ENCODE measurements at places on chromosomes 5 and 9. TPM values are rescaled to one million over a fixed set of nuclear protein-coding genes. Genes with fewer than 3 reads are reported as not detected.
A peak's percentile ranks its signal among the peaks of the same experiment; 100 is the strongest.

Gene AGXT2
- not detected for total RNA-seq

Gene TAF11L14
- total RNA-seq = not detected

Gene ANKRD18A
- total RNA-seq = not detected

Gene C5orf58
- not detected for total RNA-seq

Gene PAX5
- not detected for total RNA-seq

Gene SHOC1
- not detected for total RNA-seq

Gene ZNF366
- 7.9 TPM for total RNA-seq

Gene GPX8
- 27.9 TPM for total RNA-seq

Gene TEK
- total RNA-seq = 31.8 TPM

Gene YTHDC2
- total RNA-seq = 8.3 TPM

Gene SLC46A2
- not detected for total RNA-seq

Gene ANXA6
- 334 TPM for total RNA-seq

Gene ADAMTS6
- total RNA-seq = 8.9 TPM

Gene CTSV
- total RNA-seq = not detected

DNA sequence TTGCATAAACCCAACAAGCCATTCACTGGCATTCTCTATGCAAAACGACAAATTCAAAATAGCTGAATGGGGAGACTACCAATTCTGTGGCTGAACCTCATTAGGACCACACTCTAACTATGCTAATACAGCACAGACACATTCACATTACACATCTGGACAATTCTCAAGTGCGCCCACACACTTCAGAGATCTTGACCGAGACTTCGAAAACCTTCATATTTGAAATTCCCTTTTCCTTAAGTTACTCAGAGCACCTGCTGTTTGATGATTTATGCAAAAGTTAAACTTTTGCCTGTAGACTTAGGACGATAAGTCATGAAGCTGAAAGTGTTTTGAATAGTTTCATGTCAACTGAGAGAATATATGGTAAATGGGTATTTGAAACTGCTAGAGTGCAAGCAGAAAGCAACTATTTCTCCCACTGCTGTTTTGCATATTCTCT, 111.9 kb downstream of the FBN2 start:
- DNase-seq = no peak
- no peaks in the 10 kb centered on the region for H3K27me3 ChIP-seq
- H3K36me3 ChIP-seq = no peaks in the 10 kb centered on the region
- H3K27ac ChIP-seq = no peak overlapping the region
- H3K4me1 ChIP-seq = no peaks in the 10 kb centered on the region

DNA sequence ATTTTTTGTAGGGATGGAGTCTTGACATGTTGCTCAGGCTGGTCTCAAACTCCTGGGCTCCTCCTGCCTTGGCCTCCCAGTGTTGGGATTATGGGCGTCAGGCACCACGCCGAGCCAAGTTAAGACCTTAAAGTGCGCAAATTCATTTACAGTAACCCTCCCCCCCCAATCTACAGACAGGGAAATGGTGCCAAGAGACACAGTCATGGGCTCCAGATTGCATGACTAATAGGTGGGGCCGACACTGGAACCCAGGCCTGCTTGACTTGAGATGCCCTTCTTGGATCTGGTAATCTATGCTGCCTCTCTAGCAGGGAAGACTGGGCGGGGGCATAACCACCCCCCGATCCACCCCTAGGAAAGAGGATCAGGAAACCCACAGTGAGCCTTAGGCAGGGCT, 19.5 kb downstream of the TTF1 start:
- H3K4me1 ChIP-seq = no peaks in the 10 kb centered on the region
- no peaks in the 10 kb centered on the region for H3K27me3 ChIP-seq
- DNase-seq = no peak

GRCh38 chr5:121175986-121176385, 675.7 kb upstream of the FTMT start:
- H3K27me3 ChIP-seq = no peaks in the 10 kb centered on the region
- DNase-seq = no peak
- H3K36me3 ChIP-seq = no peaks in the 10 kb centered on the region
- no peak overlapping the region for H3K4me3 ChIP-seq
- H3K27ac ChIP-seq = no peak overlapping the region
- H3K4me1 ChIP-seq = no peaks in the 10 kb centered on the region

DNA sequence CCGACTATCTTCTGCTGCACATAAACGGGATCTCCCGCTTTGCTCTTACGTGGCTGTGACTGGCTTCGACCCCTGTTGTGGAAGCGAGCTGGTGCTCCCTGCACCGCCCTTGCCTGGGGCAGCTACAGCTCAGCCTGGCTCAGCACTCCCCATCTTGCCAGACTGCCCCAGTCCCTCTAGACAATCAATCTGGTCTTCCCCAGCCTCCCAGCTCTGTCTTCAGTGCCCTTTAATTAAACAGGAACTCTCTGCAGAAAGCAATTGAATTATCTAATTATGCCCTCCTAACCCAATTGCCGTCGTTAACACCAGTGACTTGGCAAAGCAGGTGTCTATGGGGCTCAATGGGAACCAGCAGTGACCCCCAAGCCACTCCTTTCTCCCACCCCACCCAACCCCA, 18.9 kb upstream of the NTNG2 start:
- no peak for DNase-seq
- no peaks in the 10 kb centered on the region for H3K4me1 ChIP-seq
- H3K4me3 ChIP-seq = no peak overlapping the region
- H3K36me3 ChIP-seq = no peaks in the 10 kb centered on the region
- H3K27ac ChIP-seq = no peak overlapping the region

DNA sequence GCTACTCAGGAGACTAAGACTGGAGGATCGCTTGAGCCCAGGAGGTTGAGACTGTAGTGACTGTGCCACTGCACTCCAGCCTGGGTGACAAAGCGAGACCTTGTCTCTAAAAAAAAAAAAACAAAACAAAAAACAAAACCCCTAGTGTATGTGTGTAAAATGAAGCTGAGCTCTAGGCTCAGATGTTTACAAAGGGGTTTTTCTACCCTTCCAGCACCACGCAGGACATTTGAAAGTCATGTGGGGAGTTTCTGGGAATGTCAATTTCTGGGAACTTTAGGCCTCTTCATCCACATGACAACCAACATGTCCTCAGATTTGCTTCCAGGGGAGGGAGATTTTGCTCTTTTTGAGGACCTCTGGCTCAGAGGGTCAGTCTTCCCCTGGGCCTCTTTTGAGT, 42.4 kb upstream of the AIF1L start:
- no peaks in the 10 kb centered on the region for H3K4me1 ChIP-seq
- no peak overlapping the region for H3K4me3 ChIP-seq
- H3K27me3 ChIP-seq = no peaks in the 10 kb centered on the region

- no peaks in the 10 kb centered on the region for H3K4me1 ChIP-seq
- H3K4me3 ChIP-seq = no peak overlapping the region
- no peaks in the 10 kb centered on the region for H3K27me3 ChIP-seq
- no peak for DNase-seq
- H3K27ac ChIP-seq = no peak overlapping the region
- H3K36me3 ChIP-seq = no peaks in the 10 kb centered on the region
These were observed 66.6 kb upstream of the TRIO start for GRCh38 chr5:14076561-14076960.

DNA sequence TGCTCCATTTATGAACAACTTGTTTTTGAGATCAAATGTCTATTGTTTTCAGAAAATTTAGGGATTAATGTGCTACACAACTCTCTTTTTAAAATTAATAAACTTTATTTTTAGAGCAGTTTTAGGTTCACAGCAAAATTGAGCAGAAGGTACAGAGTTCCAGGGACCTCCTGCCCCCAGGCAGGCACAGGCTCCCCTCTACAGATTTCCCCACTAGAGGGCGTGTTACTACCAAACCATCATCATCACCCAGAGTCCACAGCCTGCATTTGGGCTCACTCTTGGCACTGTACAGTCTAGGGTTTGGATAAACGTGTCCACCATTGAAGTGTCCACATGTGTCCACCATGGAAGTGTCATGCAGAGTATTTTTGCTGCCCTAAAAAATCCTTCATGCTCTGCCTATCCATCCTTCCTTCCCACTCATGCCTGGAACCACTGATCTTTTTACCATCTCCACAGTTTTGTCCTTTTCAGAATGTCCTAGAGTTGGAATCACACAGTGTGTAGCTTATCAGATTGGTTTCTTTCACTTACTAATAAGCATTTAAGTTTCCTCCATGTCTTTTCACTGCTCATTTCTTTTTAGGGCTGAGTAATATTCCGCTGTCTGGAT, 61.7 kb downstream of the MRPL36 start:
- no peak for DNase-seq
- H3K36me3 ChIP-seq = no peaks in the 10 kb centered on the region
- H3K4me1 ChIP-seq = no peaks in the 10 kb centered on the region
- no peak overlapping the region for H3K27ac ChIP-seq

- H3K36me3 ChIP-seq = peaks cover 42% of the 10 kb centered on the region
- H3K27me3 ChIP-seq = no peaks in the 10 kb centered on the region
- no peaks in the 10 kb centered on the region for H3K4me1 ChIP-seq
These were observed 97.5 kb downstream of the COL5A1 start for GRCh38 chr9:134738869-134739659.

GRCh38 chr5:171592736-171593135, 173.3 kb downstream of the FGF18 start:
- no peak for DNase-seq
- H3K36me3 ChIP-seq = no peaks in the 10 kb centered on the region
- no peak overlapping the region for H3K27ac ChIP-seq
- no peak overlapping the region for H3K4me3 ChIP-seq
- H3K27me3 ChIP-seq = no peaks in the 10 kb centered on the region

- H3K36me3 ChIP-seq = no peaks in the 10 kb centered on the region
- DNase-seq = no peak
- no peak overlapping the region for H3K4me3 ChIP-seq
- H3K4me1 ChIP-seq = peaks cover 3% of the 10 kb centered on the region
- H3K27ac ChIP-seq = no peak overlapping the region
These were observed 109.7 kb downstream of the MLLT3 start for GRCh38 chr9:20512636-20513035.

- no peaks in the 10 kb centered on the region for H3K4me1 ChIP-seq
- no peak for DNase-seq
- no peak overlapping the region for H3K4me3 ChIP-seq
- no peaks in the 10 kb centered on the region for H3K36me3 ChIP-seq
These were observed 1.8 kb downstream of the CTXN3 start for GRCh38 chr5:127650649-127651048.

GRCh38 chr9:134208310-134208841, 44.0 kb upstream of the RNU6ATAC start:
- peak; percentile 80 for DNase-seq
- H3K36me3 ChIP-seq = no peaks in the 10 kb centered on the region
- no peak overlapping the region for H3K4me3 ChIP-seq
- H3K27ac ChIP-seq = peak overlapping the region; percentile 46

GRCh38 chr5:159316519-159317383, 13.5 kb downstream of the IL12B start:
- no peaks in the 10 kb centered on the region for H3K27me3 ChIP-seq
- H3K27ac ChIP-seq = no peak overlapping the region
- H3K4me3 ChIP-seq = no peak overlapping the region
- no peak for DNase-seq

- no peaks in the 10 kb centered on the region for H3K4me1 ChIP-seq
- H3K36me3 ChIP-seq = no peaks in the 10 kb centered on the region
- no peaks in the 10 kb centered on the region for H3K27me3 ChIP-seq
- no peak overlapping the region for H3K27ac ChIP-seq
- H3K4me3 ChIP-seq = peak overlapping the region; percentile 50
These were observed 15.6 kb upstream of the PTBP3 start for GRCh38 chr9:112349008-112349333.

- no peaks in the 10 kb centered on the region for H3K36me3 ChIP-seq
- H3K4me3 ChIP-seq = no peak overlapping the region
These were observed 453.8 kb downstream of the TAF11L14 start for GRCh38 chr5:18088020-18088579.

DNA sequence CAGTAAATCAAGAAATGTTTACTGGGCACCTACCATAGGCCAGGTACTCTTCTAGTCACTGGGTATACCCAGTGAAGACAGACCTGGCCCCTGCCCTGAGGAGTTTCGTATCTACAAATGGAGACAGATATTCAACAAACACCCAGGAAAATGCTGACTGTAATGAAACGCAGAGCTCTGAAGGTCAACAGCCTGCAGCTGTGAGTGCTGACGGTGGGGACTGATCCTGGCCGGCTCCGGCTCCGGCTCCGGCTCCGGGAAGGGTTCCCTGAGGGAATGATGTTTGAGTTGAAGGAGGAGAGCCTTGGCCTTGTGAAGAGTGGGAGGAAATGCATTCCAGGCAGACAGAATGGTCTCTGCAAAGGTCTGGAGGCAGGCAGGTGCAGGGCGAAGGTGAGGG, 23.1 kb downstream of the FGFR4 start:
- H3K4me3 ChIP-seq = no peak overlapping the region
- no peak overlapping the region for H3K27ac ChIP-seq
- H3K36me3 ChIP-seq = no peaks in the 10 kb centered on the region
- no peak for DNase-seq
- H3K4me1 ChIP-seq = no peaks in the 10 kb centered on the region

- peak within 1 kb of the TSS; percentile 67 for H3K27ac ChIP-seq
- peaks cover 6% of the 10 kb centered on the region for H3K36me3 ChIP-seq
- H3K27me3 ChIP-seq = no peaks in the 10 kb centered on the region
These were observed at the start of gene GPX8 for GRCh38 chr5:55159763-55160492. TSS of gene GPX8 (plus strand) at chr5:55160171. CDS start at chr5:55160193, 22 bp downstream.

GRCh38 chr9:121057821-121058220, 7.7 kb upstream of the C5 start:
- DNase-seq = no peak
- H3K4me1 ChIP-seq = no peaks in the 10 kb centered on the region
- H3K36me3 ChIP-seq = no peaks in the 10 kb centered on the region
- no peak overlapping the region for H3K27ac ChIP-seq
- H3K4me3 ChIP-seq = no peak overlapping the region
- H3K27me3 ChIP-seq = no peaks in the 10 kb centered on the region

- no peak overlapping the region for H3K27ac ChIP-seq
- no peak for DNase-seq
- H3K4me3 ChIP-seq = no peak overlapping the region
- peaks cover 12% of the 10 kb centered on the region for H3K36me3 ChIP-seq
These were observed 27.2 kb downstream of the CCDC69 start for GRCh38 chr5:151196556-151197290.

- H3K27me3 ChIP-seq = no peaks in the 10 kb centered on the region
- no peaks in the 10 kb centered on the region for H3K4me1 ChIP-seq
- no peak overlapping the region for H3K4me3 ChIP-seq
- no peaks in the 10 kb centered on the region for H3K36me3 ChIP-seq
- H3K27ac ChIP-seq = no peak overlapping the region
- DNase-seq = no peak
These were observed 53.3 kb downstream of the TSTD2 start for GRCh38 chr9:97579914-97580313.

DNA sequence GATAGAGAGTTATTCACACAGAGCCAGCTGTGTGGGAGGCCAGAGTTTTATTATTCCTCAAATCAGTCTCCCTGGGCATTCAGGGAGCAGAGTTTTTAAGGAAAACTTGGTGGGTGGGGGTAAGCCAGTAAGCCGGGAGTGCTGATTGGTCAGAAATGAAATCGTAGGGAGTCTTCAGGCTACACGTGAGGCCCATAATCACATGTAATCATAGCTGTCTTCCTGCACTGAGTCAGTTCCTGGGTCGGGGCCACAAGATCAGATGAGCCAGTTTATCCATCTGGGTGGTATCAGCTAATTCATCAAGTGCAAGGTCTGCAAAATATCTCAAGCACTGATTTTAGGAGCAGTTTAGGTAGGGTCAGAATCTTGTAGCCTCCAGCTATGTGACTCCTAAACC, 10.8 kb upstream of the TTC39B start:
- DNase-seq = no peak
- H3K36me3 ChIP-seq = no peaks in the 10 kb centered on the region
- H3K4me3 ChIP-seq = no peak overlapping the region
- H3K4me1 ChIP-seq = no peaks in the 10 kb centered on the region
